GM12878 (cell line): ENCODE measurements at places on chromosomes 3 and 15.

DNA sequence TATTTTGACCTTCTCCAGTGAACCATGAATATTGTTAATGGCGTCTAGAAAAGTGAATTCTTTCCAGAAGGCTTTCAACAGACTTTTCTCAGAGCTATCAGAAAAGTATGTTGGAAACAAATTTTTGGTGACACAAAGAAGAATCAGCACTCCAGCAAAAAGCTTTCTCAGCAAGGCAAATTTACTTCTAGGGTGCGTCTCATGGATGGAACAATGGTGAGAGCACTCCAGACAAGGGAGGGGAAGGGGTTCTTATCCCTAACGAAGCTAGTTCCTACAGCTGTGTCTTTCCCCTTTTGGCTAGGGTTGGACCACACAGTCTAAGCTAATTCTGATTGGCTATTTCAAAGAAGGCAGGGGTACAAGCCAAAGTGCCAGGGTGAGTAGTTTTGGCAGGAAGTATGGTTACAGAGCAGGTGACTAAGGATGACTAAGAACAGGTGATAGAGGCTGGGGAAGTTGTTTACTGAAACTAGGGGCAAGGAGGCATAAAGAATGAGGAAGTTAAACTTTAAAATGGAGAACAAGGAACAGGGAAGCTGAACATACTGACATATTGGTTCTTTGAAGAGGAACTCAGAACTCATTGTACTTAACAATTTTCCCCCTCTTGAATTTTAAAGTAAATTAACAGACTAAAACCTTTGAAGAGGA is 959.8 kb downstream of the NAALADL2 start:
- no peak for DNase-seq

DNA sequence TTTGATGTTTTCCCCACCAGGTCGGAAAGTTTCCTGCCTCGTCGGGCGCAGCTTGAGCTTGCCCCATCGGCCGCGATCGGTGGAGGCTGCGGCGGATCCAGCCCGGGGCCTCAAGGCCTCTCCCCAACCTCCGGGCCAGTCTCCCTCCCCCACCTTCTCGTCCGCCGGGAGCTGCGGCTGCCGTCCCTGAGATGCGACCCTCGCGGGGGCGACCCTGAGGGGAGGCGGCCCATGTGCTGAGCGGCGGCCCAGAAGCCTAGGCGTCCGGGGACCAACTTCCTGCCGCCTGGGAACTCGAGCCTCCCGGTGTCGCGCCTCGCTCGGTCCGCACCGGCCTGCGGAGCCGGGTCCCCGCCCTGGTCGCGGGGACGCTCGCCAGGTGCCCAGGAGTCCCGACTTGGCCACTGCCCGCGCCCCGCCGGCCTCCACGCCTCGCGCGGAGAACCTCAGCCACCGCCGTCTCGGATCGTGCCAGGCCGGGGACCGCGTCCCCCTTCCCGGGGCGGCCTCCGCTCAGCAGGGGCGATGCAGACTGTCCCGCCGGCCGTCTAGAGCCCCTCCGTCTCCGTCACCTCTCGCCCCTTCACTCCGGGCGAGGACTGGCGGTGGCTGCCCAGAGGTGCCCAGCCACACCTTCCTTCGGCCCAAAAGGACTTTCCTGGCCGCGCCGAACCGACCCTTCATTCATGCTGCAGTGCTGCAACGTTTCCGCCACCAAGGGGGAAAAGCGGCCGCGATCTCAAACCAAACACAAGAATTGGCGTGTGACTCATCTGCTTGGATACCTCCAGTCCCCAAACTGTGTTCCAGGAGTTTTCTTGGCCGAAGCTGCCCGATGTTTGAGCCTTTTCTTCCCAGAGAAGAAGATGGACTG is 656 bp downstream of the SLMAP start:
- no peak for DNase-seq

GRCh38 chr3:96959901-96960641 is 145.7 kb downstream of the EPHA6 start:
- DNase-seq: no peak

DNA sequence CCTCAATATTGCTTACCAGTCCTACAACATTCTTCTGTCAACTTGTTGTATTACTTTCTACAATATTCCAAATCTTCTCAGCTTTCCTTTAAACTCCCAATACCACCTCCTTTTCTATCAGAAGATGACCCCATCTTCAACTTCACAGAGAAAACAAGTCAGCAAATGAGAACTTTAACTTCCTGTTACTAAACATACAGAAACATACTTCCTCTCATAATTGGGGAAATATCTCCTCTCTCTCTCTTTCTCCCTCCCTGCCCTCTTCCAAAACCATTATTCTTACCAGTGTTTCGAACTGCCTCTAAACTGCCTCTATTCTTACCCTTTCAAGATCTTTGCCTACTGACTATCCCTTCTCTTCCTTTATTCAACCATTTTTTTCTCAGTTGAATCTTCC is 1.8 kb upstream of the SNAP23 start:
- DNase-seq: no peak

- no peak for DNase-seq
Observed at GRCh38 chr3:107767897-107768605, 245.3 kb downstream of the BBX start.

DNA sequence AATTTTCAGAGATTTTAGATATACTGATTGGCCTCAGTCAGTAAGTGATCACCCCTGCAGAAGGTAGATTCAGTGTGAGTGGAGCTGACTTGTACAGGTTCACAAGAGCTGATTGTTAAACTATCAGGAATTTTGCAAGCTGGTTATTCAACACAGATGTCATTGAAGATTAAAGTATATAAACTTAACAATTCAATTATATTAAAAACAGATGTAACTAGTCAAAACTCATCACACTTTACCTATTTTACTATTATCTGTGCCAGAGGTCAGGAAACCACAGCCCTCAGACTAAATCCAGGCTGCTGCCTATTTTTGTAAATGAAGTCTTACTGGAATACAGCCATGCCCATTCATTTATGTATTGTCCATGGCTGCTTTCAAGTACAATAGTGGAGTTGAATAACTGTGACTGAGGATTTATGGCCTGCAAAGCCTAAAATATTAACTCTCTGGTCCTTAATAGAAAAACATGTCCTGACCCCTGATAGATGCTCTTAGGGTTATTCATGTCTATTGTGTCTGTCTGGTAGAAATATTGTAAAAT is 429.3 kb upstream of the PDZRN3 start:
- no peak for DNase-seq

GRCh38 chr3:152360966-152361365 is 92.2 kb downstream of the MBNL1 start:
- DNase-seq: no peak

DNA sequence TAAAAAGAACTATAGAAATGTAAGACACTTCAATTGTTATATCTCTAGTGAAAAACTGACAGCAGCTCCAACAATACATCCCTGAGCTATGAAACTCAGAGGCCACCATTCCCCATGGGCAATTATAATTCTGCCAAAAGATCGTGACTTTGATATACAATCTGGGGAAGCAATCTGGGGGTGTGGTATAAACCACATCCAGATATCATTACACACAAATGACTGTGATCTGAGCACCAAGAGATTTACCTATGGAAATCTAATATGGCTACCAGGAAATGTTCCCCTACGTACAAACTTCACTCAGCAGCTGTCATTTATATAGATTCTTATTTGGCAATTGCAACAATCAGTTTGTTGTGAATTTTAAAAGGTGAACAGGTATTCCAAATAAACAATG is 110.3 kb downstream of the FRMD5 start:
- DNase-seq: no peak

- no peak for DNase-seq
Observed at GRCh38 chr3:123028233-123028828, 768 bp upstream of the SEMA5B start.

- no peak for DNase-seq
Observed at GRCh38 chr3:11195721-11196332, 41.5 kb downstream of the HRH1 start.

GRCh38 chr3:60307562-60308199 is 943.6 kb downstream of the FHIT start:
- no peak for DNase-seq

GRCh38 chr15:100863796-100864267 is 15.8 kb upstream of the ALDH1A3 start:
- DNase-seq: no peak

DNA sequence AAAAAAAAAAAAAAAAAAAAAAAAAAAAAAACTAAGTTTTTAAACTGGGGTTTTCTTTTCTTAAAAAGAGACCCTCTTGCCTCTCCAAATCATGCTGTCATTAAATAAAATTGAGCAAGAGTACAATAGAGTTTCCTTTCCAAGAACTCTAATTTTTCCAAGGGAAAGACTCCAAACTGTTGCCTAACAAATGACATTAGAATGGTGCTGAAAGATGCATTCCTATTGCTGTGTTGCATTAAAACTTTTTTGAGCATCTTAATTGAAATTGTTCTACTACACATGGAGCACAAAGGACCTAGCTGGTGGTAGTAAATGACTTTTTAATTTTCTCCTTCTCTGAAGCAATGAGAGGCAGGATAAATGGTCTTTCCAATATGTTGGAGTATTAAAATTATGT is 469.1 kb upstream of the ARHGEF26 start:
- no peak for DNase-seq

- DNase-seq: no peak
Observed at GRCh38 chr3:96354742-96355141, 459.7 kb upstream of the EPHA6 start.

DNA sequence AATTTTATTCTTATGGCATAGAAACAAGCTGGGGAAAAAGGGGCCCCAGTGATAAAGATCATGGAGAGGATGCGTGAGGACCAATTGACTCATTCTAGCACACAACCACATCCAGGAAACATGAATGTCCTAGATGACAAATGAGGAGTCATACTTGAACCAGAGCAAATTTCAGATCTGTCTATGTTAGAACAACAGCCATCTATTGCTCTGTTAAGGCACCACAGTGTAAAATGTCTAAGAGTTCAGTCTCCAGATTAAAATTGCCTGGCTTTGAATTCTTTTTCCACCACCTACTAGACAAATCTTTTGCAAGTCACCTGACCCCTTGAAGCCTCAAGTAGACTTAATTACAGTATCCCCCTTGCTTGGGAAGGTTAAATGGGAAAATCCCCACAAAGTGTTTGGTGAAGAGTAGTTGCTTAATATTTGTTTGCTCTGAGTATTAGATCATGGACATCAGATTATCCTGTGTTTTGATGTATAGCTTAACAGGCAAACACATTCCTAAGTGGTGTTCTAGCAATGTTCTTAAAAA is 258.7 kb upstream of the TGFBR2 start:
- DNase-seq: no peak

DNA sequence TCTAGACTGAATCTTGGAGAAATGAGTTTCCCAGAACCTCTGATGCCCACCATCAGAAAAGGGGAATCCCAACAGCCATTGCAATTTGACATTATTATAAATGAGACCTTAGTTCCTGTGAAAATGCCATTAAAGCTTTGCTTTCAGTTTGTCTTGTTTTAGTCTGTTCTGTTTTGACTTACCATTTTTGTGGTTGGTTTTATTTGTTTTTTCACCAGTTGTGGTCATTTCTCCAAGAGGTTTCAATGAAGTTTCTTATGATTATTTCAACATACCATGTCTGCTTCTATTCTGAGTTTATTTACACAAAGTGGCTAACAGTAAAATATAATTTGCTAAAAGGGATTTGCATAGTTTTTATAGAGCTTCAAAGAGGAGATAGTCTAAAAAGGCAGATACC is 175.0 kb upstream of the MCTP2 start:
- no peak for DNase-seq

- no peak for DNase-seq
Observed at GRCh38 chr3:43236008-43236407, 50.3 kb upstream of the SNRK start.

DNA sequence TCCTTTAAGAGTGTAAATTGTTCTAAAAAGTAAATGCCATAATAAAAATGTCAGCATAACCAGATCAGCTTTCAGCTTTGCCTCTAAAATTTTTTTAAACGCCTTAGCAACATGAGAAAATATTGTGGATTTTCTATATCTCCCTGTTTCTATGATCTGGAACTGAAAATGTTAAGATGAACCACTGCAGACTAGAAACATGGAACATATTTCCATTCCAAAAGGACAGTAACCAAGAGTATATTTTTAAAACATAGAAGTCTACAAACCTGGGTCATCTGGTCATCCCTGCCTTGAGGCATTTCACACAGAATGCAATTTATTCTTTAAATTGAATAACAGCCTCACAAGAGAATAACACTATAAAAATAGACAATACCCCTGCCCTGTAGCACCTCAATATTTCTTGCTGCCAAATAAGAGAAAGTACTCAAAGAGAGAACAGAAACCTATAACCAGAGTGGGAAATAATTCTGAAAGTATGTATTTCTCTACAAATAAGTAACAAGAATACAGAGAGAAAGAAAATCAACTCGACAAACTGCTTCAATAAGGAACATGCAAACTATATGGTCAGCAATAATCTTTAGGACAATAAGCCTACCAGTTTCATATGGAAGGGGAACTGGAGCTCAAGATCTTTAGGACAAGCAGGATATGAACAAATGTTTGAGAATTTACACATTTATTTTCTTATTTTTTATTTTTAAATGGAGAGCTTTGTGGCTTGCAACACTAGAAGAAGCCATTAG is 949.0 kb downstream of the EPHA3 start:
- no peak for DNase-seq

DNA sequence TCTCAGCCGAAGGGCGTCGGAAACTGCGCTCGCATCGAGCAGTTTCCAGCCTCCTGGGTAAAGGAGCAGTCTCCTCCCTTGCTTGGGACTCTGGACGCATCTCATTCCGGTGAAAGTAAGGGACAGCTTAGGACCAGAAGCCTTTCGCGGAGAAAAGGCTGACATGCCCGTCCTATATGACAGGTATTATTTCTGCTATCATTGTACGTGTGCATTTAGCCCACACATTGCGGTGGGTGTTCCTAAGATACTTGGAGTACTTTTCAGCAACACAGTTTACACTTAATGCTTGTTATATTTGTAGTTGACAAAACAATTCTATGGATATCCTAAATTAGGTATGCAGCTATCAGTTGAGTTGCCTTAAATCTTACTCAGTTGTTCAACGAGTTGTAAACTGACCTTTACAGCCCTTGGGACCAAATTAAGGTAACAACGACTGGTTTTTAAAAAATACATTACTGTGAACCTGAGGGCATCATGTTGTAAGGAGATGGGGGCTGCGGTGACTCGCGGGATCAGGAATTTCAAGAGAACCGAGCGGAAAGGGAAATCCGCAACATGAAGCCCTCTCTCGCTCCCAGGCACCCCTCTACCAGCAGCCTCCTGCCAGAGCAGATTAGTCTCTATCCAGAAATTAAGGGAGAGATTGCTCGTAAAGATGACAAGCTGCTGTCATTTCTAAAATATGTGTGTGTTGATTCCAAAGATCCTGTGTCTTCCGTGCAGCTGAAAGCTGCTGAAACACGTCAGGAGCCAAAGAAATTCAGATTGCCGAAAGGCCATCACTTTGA is 632 bp upstream of the COPS2 start:
- DNase-seq: no peak

DNA sequence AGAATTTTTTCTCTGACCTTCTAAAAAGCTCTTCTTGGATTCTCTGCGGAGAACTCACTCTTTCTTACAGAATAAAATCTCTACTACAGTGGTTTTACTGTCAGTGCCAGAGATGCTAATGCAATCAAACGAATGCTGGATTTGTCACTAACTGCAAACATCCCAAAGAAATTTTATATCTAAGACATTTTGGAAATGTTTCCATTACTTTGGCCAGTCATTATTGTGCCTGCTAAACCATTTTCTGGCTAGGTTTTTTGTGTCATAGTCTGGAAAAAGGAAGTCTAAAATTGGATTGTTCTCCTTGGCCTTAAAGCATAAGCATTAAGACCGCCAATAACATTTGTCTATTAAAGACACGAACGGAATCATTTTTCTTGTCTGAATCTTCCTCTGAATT is 54.0 kb downstream of the PLOD2 start:
- no peak for DNase-seq

- no peak for DNase-seq
Observed at GRCh38 chr15:73212424-73212823, 156.3 kb downstream of the HCN4 start.
